Fibroblast of the conjunctiva (primary cell): ENCODE measurements at places on chromosomes 5 and 9.

DNA sequence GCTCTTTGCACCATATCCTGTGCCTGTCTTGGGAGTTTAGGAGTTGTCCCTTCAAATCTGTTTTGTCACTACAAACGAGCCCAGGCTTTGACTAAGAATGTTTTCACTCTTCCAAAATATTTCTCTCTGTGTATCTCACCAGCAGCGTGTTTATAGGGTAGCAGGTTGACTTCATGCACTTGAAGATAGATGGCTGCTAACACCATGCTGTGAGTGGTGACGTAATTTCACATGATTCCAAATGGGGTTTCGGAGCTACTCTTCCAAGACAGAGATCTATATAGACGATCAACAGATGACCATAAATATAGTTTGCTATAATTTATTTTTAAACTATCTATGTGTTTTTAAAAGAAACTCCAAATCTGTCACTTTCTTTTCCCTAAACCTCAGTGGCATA is 30.6 kb downstream of the RORB start:
- DNase-seq = no peak

GRCh38 chr9:103266064-103266463 is 270.9 kb downstream of the CYLC2 start:
- DNase-seq = no peak

- DNase-seq = no peak
Observed at GRCh38 chr5:157530226-157530972, 45.2 kb downstream of the ADAM19 start.

- no peak for DNase-seq
Observed at GRCh38 chr9:90555351-90556057, 87.1 kb downstream of the DIRAS2 start.

DNA sequence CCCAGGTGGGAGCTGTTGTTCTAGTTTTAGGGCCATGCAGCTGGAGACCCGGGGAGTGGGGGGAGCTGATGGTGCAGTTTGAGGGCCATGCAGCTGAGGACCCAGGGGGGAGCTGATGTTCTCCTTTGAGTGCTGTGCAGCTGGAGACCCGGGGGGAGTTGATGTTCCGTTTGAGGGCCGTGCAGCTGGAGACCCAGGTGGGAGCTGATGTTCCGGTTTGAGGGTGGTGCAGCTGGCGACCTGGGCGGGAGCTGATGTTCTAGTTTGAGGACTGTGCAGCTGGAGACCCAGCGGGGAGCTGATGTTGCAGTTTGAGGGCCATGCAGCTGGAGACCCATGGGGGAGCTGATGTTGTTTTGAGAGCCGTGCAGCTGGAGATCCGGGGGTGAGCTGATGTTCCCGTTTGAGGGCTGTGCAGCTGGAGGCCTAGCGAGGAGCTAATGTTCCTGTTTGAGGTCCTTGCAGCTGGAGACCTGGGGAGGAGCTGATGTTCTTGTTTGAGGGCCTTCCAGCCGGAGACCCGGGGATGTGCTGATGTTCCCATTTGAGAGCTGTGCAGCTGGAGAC is 14.6 kb downstream of the PDCD6 start:
- DNase-seq = no peak

- no peak for DNase-seq
Observed at GRCh38 chr5:126219616-126220015, 203.6 kb upstream of the GRAMD2B start.
